NCI-H1417 treated with DMSO at 0.1 percent for 48 hours (cell line): ENCODE measurements at places on chromosomes 13 and 19.

GRCh38 chr13:89550938-89551337, 1796.5 kb upstream of the MIR17HG start:
- no peak for DNase-seq

DNA sequence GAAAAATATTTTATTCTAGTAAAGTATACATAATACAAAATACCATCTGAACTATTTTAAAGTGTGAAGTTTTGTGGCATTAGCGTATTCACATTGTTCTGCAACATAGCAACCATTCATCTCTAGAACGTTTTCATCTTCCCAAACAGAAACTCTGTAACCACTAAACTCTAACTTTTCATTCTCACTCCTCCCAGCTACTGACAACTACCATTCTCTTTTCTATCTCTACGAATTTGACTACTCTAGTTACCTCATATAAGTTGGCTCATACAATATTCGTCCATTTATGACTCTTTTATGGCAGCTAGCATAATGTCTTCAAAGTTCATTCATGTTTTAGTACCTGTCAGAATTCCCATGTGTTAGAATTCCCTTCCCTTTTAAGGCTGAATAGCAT, 150.5 kb upstream of the MIR17HG start:
- DNase-seq, result no peak

DNA sequence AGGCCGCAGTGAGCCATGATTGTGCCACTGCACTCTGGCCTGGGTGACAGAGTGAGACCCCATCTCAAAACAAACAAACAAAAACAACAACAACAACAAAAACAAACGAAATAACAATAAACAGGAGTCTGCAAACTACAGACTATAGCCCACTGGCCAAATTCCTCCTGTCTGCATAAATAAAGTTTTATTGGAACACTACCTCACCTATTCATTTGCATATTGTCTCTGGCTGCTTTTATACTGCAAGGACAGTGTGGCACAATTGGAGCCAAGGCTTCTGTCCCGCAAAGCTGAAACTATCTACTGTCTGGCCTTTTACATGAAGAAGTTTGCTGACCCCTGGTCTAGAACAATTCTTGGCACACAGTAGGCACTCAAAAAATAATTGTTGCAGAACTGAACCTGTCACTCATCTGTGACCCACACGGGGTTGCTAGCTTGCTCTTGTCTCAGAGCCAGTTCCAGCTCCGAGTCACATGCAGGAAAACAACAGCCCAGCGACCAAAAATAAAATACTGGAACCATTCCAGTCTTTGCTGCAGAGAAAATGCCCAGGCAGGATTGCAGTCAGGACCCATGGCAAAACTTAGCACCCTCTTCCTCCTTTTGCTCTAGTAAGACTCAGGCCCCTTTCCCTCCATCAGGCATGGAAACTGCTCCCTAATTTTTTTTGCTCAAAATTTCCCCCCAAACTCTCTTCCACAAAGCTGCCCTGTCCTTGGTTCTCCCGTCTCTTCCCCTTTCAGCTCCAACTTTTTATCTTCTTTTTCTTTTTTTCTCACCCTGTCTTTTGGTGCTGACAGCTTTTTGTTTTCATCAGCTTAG, 4.8 kb upstream of the MYH14 start:
- no peak for DNase-seq

- DNase-seq, result no peak
Measured at GRCh38 chr19:40233811-40234389, 7.4 kb upstream of the CCNP start.

- DNase-seq, result no peak
Measured at GRCh38 chr13:99050983-99051488, 73.2 kb upstream of the DOCK9 start.
